ENCODE measurements at places on chromosomes 13 and 19. TPM values are rescaled to one million over a fixed set of nuclear protein-coding genes. Genes with fewer than 3 reads are reported as not detected.

- DNase-seq = no peak
These were observed 20.1 kb downstream of the ERFL start for GRCh38 chr19:41907994-41908615.

GRCh38 chr19:4064149-4064495 lies 2.6 kb downstream of the ZBTB7A start:
- no peak for DNase-seq

DNA sequence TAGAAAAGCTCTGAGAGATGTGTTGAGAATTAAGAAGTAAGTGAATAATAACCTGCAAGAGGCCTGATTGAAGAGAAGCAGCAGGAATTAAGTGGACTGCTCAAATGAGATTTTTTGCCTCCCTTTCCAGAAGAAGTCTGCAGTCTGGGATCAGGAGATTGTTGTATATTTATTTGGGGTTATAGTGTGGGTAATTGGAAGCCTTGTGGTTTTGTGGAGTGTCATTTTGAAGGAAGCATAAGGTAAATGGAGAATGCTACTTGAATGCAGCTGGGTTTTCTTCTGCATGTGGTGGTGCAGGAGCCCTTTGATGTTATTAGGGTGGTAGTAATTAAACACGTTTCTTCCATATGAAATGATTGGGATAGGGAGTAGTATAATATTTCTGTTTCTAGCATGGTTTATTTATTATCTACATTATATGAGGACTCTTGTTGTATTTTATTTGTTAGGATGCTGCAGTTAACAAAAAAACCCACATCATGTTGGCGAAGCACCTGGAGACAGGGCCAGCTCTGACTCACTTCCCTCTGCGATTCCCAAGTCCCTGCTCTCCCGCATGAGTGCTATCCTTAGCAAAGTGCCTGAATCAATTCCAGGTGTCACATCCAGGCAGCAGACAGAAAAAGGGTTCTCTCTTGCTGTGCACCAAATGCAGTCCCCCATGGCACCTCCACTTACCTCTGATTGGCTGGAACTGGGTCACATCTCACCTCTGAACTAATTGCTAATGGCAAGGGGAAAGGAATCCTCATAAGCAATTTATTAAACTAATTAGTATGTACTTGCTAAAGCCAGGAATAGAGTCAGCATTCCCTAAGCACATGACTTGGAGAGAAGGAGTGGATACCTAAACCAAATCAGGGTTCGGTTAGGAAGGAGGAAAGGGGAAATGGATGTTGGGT lies 54.8 kb downstream of the DGKH start:
- DNase-seq = no peak

DNA sequence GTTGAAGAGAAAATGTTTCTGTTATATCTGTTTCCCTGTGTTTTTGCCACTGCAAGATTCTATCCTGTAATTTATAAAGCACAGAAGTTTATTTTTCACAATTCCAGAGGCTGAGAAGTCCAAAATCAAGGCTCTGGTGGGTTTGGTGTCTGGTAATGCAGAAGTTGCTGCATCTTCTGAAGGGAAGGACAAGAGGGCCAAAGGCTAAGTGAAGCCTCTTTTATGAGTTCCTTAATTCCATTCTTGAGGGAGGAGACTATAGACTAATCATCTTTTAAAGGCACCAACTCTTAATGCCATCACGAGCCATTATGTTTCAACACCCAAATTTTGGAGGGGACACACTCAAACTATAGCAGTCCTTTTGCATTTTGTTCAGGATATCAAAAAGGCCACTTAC lies 34.1 kb upstream of the WDFY2 start:
- DNase-seq = no peak

DNA sequence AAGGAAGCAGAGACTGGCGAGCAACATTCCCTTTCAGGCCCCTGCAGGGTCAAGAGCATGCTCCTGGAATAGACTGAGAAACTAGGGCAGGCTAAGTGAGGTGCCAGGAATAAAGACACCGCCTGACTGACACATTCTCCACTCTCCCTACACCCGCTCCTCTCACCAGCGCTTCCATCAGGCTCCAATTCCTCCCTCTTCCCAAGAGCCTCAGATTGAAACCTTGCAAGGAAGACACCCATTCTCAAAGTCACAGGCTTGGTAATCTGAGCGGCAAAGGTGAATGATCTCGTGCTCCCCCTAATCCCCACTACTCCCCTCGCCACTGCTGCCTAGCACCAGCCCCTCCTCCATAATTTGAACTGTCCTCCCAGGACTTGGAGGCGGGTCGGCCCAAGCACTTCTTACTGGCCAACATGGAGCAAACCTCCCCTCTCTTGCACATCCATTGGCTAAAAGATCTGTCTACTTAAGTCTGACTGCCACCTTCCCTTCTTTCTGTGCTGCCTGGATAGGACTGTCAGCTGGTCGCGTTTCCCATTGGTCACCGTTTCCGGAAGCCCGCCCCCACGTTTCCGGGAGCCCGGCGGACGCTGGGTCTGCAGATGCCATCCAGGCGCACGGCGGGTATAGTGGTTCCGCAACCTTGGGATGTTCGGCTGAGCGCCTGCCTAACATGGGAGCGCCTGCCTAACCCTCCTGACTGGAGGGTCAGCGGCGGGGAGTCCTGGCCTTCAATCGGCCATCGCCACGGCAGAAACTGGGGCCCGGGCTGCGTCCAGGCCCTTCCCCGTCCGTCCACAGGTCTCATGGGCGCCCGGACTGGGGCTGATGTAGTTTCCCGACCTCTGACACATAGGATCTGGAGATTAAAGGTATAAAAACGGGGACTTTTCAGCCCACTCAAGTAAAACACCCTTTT lies 33.6 kb downstream of the ZNF383 start:
- peak; percentile 50 for DNase-seq

DNA sequence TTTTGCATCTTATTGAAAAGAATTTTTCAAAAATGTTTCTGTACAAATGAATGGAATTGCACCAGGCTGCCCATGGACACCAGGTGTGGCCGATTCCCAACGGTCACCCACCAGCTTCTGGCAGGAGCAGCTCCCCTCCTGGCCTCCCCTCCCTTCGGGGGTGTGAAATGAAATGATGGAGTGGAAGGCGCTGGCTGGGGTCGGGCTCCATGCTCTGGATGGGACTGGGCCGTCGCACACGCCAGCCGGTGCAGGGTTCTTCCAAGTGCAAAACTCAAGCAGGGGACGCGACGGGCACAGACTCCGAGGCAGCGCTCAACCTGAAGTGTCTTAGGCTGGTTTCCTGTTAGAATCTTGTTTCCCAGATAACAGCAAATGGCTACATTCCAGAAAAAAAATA lies 21.9 kb downstream of the C19orf44 start:
- DNase-seq = no peak

DNA sequence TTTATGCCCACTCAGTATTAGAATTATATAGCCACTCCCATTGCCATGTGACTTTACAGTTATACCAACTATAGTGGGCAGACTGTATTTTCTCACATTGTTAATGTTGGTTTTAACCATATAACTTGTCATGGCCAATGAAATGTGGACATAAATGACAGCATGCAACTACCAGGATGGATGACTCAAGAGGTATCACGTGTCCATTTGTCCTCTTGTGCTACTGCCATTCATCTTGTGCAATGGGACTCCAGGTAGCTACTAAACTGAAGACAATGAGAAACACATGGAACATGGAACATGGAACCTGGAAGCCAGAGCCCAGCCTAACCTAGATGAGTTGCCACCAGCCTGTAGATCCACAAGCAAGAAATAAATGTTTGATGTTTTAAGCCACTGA lies 242.7 kb upstream of the IPO5 start:
- no peak for DNase-seq

DNA sequence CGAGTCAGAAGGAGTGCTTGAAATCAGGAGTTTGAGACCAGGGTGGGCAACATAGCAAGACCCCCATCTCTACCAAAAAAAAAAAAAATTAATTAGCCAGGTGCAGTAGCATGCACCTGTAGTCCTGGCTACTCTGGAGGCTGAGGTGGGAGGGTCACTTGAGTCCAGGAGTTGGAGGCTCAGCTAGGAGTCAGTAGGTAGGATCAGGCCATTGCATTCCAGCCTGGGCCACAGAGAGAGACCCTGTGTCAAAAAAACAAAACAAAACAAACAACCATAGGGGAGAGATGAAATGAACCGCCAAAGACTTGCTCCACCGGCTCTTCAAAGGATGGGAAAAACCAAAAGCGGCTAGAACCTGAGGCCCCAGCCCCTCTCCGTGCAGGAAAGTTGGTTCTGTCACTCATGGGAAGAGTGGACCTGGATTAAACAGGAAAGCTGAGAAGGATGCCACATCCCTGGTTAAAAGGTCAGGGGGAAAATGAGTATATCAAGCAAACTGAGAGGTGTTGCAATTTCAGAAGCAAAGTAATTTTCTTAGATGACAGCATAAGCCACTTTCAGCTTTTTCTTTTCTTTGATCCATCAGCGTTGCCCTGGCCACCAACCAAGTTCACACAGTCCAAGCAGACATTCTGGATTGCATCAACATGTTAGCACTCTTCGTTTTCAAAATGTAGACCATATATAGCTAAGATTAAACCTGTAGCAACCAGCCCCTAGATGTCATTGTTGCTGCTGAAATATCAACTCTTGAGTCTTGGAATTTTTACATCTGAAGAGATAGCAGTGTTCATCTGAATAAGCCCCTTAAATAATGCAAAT lies 8.9 kb upstream of the ZNF507 start:
- DNase-seq = no peak

- DNase-seq = no peak
These were observed 60.7 kb upstream of the GPR183 start for GRCh38 chr13:99367663-99368448.

DNA sequence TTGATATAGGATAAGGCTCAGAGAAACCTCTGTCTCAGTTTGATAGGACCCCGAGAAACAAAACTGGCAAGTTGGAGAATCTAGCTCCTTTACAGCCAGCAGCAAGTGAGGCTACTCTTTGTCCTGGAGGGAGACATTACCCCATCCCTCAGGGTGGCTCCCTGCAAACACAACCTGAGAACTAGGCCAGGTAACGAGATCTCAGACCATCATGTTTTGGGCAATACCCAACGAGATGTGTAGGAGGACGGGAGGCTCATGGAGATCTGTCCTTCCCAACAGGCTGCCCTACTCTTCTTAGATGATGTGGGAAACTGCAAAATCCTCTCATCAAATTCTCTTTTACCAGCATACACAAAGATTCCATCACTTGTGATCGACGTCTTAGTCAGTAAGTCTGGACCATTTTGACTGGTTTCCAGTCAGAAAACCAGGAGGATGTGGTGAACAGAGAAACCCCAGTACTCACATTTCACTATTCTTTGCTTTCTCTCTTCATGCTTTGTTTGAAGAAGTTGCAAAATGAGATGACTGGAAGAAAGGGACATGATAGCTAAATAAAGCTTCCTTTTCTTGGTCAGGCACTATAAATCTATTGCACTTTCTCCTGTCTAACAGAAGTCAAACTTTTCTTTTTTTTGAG lies 6.0 kb upstream of the CTU1 start:
- DNase-seq = peak; percentile 42

DNA sequence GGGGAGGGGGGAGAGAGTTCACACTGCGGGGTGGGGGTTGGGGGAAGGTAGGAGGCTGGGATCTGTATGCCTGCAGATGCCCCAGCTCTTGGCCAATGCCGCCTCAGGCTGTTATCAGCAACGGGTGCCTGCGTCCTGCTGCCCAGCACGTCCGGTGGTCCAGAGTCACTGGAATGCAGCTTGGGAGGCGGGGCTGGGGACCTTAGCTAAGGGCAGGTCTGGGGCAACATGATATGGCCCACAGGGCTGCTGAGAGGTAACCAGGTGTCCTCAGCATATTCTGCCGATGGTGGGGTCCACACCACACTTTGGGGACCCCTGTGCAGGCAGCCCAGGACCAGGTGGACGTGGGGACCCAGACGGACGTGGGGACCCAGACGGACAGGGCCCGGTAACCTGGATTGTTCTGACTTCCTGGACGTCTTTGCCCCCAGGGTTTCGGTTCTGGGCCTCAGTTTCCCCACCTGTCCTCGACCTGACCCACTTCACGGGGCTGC lies 668 bp upstream of the ARHGAP45 start:
- no peak for DNase-seq

DNA sequence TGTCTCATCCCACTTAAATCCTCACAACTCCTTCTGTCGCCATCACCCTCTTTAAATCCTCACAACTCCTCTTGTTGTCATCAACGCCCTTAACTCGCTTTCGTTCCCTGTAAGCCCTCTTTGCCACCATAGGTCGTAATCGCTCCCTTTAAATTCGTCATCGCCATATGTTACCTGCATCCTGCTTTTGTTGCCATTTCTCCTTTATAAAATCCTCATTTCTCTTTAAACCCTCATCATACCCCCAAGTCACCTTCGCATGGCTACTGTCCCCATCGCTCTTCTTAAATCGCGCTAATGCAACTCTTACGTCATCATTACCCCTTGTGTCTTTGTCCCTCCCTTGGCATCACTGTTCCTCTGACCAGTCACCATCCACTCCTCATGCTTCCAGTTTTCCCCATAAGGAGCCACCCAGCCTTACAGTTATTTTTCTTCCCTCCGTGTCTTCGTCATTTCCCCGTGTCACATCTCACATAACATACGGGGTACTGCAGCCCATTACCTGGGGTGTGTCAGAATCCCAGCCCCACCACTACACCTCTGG lies 539 bp downstream of the PLD3 start:
- peak; percentile 13 for DNase-seq

GRCh38 chr13:113090415-113090770 lies 15.2 kb upstream of the F7 start:
- no peak for DNase-seq

GRCh38 chr13:106464076-106464475 lies 71.4 kb downstream of the EFNB2 start:
- no peak for DNase-seq

- DNase-seq = no peak
These were observed 69.1 kb downstream of the ALOX5AP start for GRCh38 chr13:30804474-30804873.

DNA sequence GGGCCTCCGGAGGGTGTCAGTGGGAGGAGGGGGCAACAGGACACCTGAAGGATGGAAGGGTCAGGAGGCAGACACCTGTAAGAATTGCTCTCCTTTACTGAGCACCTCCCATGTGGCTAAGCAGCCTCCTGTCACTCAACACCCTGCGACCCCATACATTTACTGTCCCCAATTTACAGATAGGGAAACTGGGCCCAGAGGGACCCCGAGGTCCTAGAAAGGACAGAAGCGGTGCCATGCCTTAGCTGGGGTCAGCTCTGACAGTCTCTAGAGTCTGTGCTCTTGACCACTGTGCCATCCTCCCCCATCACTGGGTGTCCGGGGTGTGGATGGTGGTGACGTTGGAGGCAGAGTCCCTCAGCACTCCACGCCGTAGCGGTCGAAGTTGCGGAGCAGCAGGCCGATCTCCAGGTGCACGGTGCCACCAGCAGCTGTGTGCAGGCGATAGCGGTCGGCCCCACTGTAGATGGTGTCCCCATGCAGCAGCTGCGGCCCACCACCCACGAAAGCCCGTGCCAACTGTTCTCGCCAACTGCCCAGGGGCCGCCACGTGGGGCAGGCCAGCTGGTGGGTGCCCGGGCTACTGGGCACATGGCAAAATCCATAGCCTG lies 726 bp upstream of the TGFB1 start:
- DNase-seq = peak; percentile 12

GRCh38 chr13:112895521-112896465 lies 73.2 kb upstream of the MCF2L start:
- no peak for DNase-seq

Gene ZNF345
- total RNA-seq = 9.9 TPM

Gene PTH2
- total RNA-seq = not detected

Gene VSTM1
- not detected for total RNA-seq

Gene DBP
- 8.2 TPM for total RNA-seq

Gene KLK10
- total RNA-seq = not detected

Gene POSTN
- total RNA-seq = not detected

Gene CEACAM1
- total RNA-seq = 4.0 TPM

Gene ZNF8
- 6.9 TPM for total RNA-seq

Gene PLK5
- not detected for total RNA-seq

Gene ZNF320
- 9.9 TPM for total RNA-seq

Gene KCNN1
- 1.2 TPM for total RNA-seq

Gene CASP14
- not detected for total RNA-seq

Gene CEACAM21
- total RNA-seq = 41.7 TPM

All from activated T-cell treated with anti-CD3 and anti-CD28 coated beads, Interleukin-2, amount 50 U/mL, for 72 hours (primary cell).